Body of pancreas (tissue), 4 donors: ENCODE measurements at places on chromosomes 2 and 18. TPM values are rescaled to one million over a fixed set of nuclear protein-coding genes. Genes with fewer than 3 reads are reported as not detected.

Gene CHST9
- total RNA-seq: 4.3 TPM

Gene RAB27B
- 10.1 TPM for total RNA-seq

Gene DQX1
- total RNA-seq: 2.0 TPM

Gene KIAA2012
- not detected for total RNA-seq

Gene SERPINB4
- not detected for total RNA-seq

Gene ATP5F1A
- total RNA-seq: 305 TPM

Gene DSG2
- 34.0 TPM for total RNA-seq

Gene CD8B2
- total RNA-seq: not detected

Gene ITPRIPL1
- total RNA-seq: 0.33 TPM

Gene UGT1A8
- total RNA-seq: not detected

Gene PSMA8
- not detected for total RNA-seq

Gene IL1RL2
- not detected for total RNA-seq

DNA sequence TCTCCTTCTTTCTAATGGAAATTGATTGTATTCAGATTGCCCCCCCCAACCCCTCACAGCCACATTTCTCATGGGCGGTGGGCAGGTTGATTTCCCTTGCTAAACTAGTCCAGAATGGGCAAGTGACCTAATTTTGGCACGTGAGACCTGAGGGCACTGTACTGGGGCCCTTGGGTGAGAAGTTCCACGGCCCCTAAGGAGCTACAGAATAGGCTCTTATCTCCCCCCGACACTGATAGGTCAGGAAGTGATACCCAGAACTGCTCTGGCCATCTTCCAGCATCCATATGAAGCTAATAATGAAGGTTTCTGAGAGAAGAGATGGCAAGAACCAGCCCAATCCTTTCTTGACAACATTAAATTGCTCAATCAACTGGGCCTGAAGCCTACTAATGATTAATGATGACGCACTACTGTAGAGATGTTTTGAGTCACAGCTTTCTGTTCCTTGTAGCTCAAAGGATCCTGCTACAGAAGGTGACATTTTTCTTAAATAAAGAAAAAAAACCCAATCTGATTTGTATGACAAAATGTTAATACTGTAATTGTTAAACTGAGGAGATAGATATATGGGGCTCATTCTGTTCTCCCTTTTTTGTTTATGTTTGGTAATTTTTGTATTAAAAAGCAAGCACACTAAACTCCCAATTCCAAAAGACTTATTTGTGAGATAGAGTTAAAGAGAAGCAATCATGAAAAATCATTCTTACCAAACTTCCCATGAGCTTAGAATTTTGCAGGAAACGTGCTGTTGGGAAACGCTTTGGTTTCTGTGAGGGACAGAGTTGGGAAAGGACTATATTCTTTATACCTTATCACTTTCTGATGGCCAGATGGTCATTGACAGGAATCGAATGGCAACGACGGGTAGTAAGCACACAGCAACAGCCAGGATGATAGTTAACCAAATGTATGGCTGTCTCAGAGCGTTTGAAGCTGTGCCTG, 28.2 kb upstream of the NARS1 start:
- peak; percentile 19 for DNase-seq
- H3K4me3 ChIP-seq: no peak overlapping the region
- H3K36me3 ChIP-seq: peaks cover 19% of the 10 kb centered on the region
- H3K4me1 ChIP-seq: no peaks in the 10 kb centered on the region

- DNase-seq: peak; percentile 81
- no peaks in the 10 kb centered on the region for H3K4me1 ChIP-seq
- no peaks in the 10 kb centered on the region for H3K27me3 ChIP-seq
- H3K4me3 ChIP-seq: no peak overlapping the region
- peaks cover 4% of the 10 kb centered on the region for H3K36me3 ChIP-seq
These were observed 17.2 kb upstream of the RPL31 start for GRCh38 chr2:100984892-100985307.

GRCh38 chr18:54351186-54351585, 6.5 kb downstream of the STARD6 start:
- no peak overlapping the region for H3K4me3 ChIP-seq
- no peaks in the 10 kb centered on the region for H3K4me1 ChIP-seq
- H3K27ac ChIP-seq: no peak overlapping the region
- no peaks in the 10 kb centered on the region for H3K27me3 ChIP-seq

DNA sequence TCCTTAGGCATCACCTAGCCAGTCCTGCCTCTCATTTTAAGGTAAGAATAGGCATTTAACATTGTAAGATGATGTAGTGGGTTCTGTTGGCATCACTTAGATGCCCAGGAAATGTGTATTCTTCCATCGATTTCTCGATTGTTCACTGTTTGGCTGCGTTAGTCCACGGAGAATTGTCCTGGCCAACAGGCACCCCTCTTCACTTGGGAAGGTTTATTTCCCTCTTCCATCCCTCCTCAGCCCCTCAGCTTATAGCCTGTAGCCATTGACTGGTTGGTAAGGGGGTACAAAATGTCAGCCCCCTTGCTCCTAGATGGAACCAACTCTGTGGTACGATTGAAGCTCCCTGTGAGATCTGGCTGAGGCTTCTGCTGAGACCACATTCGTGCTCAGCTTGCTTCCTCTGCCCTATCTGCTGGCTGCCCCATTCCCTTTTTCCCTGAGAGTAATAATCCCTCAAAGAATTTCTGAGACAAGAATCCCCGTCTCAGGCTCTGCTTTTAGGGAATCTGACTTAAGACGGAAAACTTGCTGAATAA, 43.4 kb downstream of the PLEKHA3 start:
- H3K27ac ChIP-seq: no peak overlapping the region
- H3K4me3 ChIP-seq: peak overlapping the region; percentile 16
- no peak for DNase-seq
- H3K36me3 ChIP-seq: no peaks in the 10 kb centered on the region
- peaks cover 7% of the 10 kb centered on the region for H3K4me1 ChIP-seq

- H3K4me1 ChIP-seq: no peaks in the 10 kb centered on the region
- H3K4me3 ChIP-seq: no peak overlapping the region
- H3K27ac ChIP-seq: no peak overlapping the region
- H3K36me3 ChIP-seq: no peaks in the 10 kb centered on the region
- H3K27me3 ChIP-seq: no peaks in the 10 kb centered on the region
These were observed 58.3 kb upstream of the PXDN start for GRCh38 chr2:1802469-1803216.

- H3K36me3 ChIP-seq: no peaks in the 10 kb centered on the region
- H3K27me3 ChIP-seq: no peaks in the 10 kb centered on the region
- H3K4me3 ChIP-seq: no peak overlapping the region
- peaks cover 4% of the 10 kb centered on the region for H3K4me1 ChIP-seq
- DNase-seq: no peak
- H3K27ac ChIP-seq: no peak overlapping the region
These were observed 133.4 kb downstream of the VAPA start for GRCh38 chr18:10047237-10047636.

- no peak for DNase-seq
- no peaks in the 10 kb centered on the region for H3K27me3 ChIP-seq
- no peak overlapping the region for H3K27ac ChIP-seq
These were observed 45.4 kb upstream of the LTBP1 start for GRCh38 chr2:32901313-32901712.

- no peak overlapping the region for H3K4me3 ChIP-seq
- H3K36me3 ChIP-seq: no peaks in the 10 kb centered on the region
- H3K4me1 ChIP-seq: peaks cover 44% of the 10 kb centered on the region
- DNase-seq: no peak
- H3K27me3 ChIP-seq: no peaks in the 10 kb centered on the region
These were observed 7.6 kb upstream of the PSD4 start for GRCh38 chr2:113166187-113166645.

DNA sequence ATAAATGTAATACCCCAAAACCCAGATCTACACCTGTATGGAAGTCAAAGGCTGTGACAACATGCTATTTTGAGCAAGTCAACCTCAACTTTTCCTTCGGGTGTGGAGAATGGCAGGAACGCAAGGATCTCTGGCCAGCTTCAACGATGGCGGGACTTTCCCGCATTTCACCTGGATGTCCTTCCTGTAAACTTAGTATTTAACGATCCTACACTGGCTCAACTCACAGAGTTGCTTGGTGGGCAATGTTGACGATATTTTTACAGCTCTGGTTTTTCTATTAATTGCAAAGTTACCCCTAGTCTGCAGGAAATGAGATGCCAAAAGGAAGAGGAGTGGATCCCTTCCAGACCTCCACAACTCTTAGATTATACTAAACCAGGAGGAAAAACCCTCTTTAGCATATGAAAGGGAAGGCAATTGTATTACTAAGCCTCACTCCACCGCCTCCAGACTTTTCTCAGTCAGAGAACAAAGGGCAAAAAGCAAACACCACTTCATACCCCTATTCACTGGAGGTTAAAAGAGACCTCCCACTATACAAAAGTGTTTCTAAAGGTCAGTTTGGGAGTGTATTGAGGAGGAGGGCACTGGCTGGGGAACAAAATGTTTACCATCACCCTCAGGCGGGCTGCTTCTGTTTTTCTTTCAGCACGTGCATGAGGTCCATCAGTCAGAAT, 56.5 kb upstream of the ACVR1 start:
- no peak for DNase-seq
- no peaks in the 10 kb centered on the region for H3K27me3 ChIP-seq
- H3K4me3 ChIP-seq: no peak overlapping the region
- H3K36me3 ChIP-seq: no peaks in the 10 kb centered on the region
- H3K4me1 ChIP-seq: no peaks in the 10 kb centered on the region

DNA sequence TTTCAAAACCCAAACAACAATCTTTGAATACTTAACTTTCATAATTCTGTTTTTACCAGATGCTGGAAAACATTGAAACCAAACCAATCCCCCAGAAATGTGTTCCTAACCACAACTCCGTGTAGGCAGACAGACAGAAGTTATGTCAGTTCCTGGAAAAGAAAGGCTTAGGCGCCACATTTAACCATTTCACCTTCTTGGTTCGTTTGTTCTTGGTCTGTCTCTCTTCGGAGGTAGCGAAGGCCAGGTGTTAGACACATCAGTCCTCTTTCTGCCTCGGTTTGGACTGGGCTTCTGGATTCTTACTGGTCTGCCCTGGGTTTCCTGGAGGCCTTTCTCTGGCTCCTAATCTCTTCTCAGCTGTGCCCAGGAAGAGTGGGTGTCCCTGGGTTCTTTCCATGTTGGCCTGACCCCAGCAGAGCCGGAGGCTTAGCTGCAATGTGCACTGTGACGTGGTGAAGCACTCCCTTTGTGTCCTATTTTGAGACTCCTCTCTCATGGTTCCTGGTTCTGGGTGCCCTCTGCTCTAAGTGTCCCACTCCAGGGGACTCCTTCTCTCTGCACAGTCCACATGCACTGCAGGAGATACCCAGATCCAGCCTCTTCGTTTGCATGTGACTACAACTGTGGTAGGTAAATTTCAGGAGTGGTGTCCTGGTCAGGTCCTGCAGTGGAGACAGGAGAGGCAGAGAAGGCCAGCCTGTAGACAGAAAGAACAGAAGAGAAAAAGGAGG, 23.1 kb upstream of the RAB31 start:
- no peak for DNase-seq
- no peaks in the 10 kb centered on the region for H3K36me3 ChIP-seq
- H3K4me1 ChIP-seq: no peaks in the 10 kb centered on the region
- H3K27ac ChIP-seq: no peak overlapping the region
- H3K4me3 ChIP-seq: no peak overlapping the region

GRCh38 chr18:79483971-79484491, 88.3 kb downstream of the NFATC1 start:
- no peak overlapping the region for H3K27ac ChIP-seq
- H3K36me3 ChIP-seq: no peaks in the 10 kb centered on the region
- H3K4me1 ChIP-seq: no peaks in the 10 kb centered on the region
- H3K27me3 ChIP-seq: no peaks in the 10 kb centered on the region
- no peak for DNase-seq
- H3K4me3 ChIP-seq: no peak overlapping the region

- peak; percentile 73 for DNase-seq
- peaks cover 20% of the 10 kb centered on the region for H3K4me1 ChIP-seq
- H3K27ac ChIP-seq: peak overlapping the region; percentile 58
- H3K36me3 ChIP-seq: no peaks in the 10 kb centered on the region
- no peak overlapping the region for H3K4me3 ChIP-seq
- no peaks in the 10 kb centered on the region for H3K27me3 ChIP-seq
These were observed 17.7 kb downstream of the SLC66A2 start for GRCh38 chr18:79933765-79934164.

DNA sequence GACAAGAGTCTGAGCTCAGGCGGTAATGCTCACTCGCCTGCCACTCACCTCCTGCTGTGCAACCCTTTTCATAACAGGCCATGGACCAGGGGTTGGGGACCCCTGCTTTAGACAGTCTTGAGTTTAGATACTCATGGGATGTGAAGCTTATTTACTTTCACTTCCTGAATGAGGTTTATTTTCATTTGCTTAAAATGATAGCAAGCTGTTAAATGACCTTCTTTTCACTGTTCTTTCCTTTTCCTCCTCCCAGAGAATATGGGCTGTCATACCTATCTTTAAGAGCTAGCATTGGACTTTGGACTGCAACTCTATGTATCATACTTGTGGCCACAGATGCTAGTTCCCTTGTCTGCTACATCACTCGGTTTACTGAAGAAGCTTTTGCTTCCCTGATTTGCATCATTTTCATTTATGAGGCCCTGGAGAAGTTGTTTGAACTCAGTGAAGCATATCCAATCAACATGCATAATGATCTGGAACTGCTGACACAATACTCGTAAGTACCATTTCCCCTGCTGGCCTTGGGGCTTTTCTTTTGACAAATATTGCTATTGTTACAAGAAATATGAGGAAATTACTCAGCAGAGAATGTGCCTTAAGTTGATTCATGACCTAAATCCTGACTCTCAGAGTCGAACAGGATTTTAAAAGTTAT, 168.5 kb downstream of the DPP4 start:
- H3K4me1 ChIP-seq: no peaks in the 10 kb centered on the region
- H3K27ac ChIP-seq: no peak overlapping the region
- peaks cover 4% of the 10 kb centered on the region for H3K27me3 ChIP-seq
- no peak for DNase-seq

GRCh38 chr2:147501968-147502367, 342.9 kb upstream of the ACVR2A start:
- H3K4me3 ChIP-seq: no peak overlapping the region
- no peak for DNase-seq
- no peaks in the 10 kb centered on the region for H3K4me1 ChIP-seq
- no peaks in the 10 kb centered on the region for H3K36me3 ChIP-seq
- no peak overlapping the region for H3K27ac ChIP-seq

DNA sequence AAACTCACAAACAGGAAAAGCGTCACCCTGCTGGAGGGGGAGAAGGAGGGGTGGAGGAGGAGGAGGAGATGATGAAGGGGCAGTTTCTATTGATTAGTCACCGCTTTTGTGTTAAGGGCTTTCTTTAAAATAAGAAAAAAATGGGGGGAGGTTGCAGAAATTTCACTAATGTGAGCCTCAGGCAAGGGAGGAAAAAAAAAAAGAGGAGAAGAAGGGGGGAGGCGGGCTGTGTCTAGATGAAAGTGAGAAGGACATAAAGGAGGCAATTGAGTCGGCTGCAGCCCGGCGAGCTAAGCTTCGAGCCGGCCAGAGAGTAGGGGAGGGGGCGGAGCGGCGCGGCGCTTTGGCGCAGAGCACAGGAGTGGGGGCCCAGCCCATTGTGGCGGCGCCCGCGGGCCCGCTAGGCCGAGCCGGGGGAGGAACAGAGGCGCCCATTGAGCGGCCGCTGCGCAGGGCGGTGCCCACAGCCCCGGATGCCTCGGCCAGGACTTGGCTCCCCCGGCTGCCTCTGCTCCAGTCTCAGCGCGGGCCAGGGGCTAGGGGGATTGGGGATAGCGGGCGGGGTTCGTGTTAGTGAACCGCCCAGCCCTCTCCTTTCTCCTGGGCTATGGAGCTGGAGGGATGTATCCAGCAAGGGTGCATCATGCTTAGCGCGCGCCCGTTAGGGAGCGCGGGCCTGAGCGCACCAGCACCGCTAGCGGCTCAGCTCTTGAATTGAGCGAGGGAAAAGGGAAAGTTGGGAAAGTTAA, 7.9 kb downstream of the PAX3 start:
- no peak overlapping the region for H3K27ac ChIP-seq
- no peaks in the 10 kb centered on the region for H3K27me3 ChIP-seq
- DNase-seq: no peak
- no peaks in the 10 kb centered on the region for H3K36me3 ChIP-seq
